Fibroblast of lung (primary cell): ENCODE measurements at places on chromosomes 2 and 18. TPM values are rescaled to one million over a fixed set of nuclear protein-coding genes. Genes with fewer than 3 reads are reported as not detected.

C2orf80 gene
- polyA plus RNA-seq: not detected in 2 replicates

DNA sequence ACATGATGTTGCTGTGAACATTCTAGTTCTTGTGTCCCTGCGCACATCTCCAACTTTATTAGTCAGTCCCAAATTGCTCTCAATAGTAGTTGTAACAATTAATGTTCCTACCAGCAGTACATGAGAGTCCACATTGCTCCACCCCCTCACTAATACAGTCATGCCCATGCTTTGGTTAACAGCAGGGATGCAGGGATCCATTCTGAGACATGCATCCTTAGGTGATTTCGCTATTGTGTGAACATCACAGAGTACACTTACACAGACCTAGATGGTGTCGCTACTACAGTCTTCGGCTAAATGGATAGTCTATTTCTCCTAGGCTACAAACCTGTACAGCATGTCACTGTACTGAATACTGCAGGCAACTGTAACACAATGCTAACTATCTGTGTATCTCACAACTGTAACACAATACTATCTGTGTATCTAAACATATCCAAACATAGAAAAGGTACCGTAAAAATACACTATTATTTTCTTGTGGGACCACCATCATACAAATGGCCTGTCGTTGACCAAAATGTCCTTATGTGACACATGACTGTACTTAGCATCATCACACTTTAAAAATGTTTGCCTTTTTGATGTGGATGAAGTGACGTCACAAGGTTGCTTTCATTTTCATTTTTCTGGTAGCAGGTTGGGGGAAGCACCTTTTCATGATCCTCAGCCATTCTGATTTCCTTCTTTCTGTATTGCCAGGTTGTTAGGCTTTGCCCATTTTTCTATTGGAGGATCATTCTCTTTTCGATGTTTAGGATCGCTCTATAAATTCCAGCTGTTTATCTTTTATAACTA lies 82.9 kb upstream of the RNF152 start:
- DNase-seq: no peak
- H3K27ac ChIP-seq: no peak overlapping the region
- H3K36me3 ChIP-seq: no peaks in the 10 kb centered on the region
- H3K4me3 ChIP-seq: no peak overlapping the region
- no peaks in the 10 kb centered on the region for H3K4me1 ChIP-seq

DNA sequence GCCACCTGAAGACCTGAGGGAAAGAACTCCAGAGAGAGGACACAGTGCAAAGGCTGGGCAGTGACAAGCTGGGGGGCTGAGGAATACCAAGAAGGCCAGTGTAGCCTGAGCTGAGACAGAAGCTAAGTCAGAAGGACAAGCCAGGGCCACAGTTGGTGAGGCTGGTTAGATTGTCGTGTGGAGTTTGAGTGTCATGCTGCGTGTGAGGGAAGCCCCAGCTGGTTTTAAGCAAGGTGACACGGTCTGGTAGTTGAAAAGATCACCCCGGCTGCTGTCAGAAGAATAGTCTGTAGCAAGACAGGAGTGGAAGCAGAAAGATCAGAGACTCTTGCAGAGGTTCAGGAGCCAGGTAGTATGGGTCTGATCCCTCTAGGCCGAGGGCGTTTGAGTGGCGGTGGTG lies 50.6 kb upstream of the RMDN2 start:
- no peak for DNase-seq
- peaks cover 12% of the 10 kb centered on the region for H3K4me1 ChIP-seq
- H3K4me3 ChIP-seq: no peak overlapping the region
- no peak overlapping the region for H3K27ac ChIP-seq
- no peaks in the 10 kb centered on the region for H3K36me3 ChIP-seq
- H3K27me3 ChIP-seq: no peaks in the 10 kb centered on the region

GRCh38 chr2:232444409-232445148 lies 11.4 kb upstream of the ALPI start:
- DNase-seq: peak; percentile 42
- no peaks in the 10 kb centered on the region for H3K4me1 ChIP-seq
- no peaks in the 10 kb centered on the region for H3K36me3 ChIP-seq
- no peak overlapping the region for H3K27ac ChIP-seq
- H3K4me3 ChIP-seq: no peak overlapping the region

- H3K4me1 ChIP-seq: no peaks in the 10 kb centered on the region
- DNase-seq: no peak
- no peak overlapping the region for H3K27ac ChIP-seq
- peaks cover 93% of the 10 kb centered on the region for H3K27me3 ChIP-seq
- no peak overlapping the region for H3K4me3 ChIP-seq
Observed at GRCh38 chr2:176101216-176101830, 1.7 kb downstream of the HOXD12 start.

ANKRD53 gene
- 0.58 and 2.0 TPM in 2 replicates for polyA plus RNA-seq

SPATA3 gene
- not detected in 2 replicates for polyA plus RNA-seq

GRCh38 chr2:173955004-173955403 lies 10.2 kb downstream of the SP3 start:
- H3K36me3 ChIP-seq: no peaks in the 10 kb centered on the region
- no peak for DNase-seq
- no peak overlapping the region for H3K27ac ChIP-seq
- H3K4me1 ChIP-seq: no peaks in the 10 kb centered on the region
- H3K4me3 ChIP-seq: no peak overlapping the region
- no peaks in the 10 kb centered on the region for H3K27me3 ChIP-seq

DNA sequence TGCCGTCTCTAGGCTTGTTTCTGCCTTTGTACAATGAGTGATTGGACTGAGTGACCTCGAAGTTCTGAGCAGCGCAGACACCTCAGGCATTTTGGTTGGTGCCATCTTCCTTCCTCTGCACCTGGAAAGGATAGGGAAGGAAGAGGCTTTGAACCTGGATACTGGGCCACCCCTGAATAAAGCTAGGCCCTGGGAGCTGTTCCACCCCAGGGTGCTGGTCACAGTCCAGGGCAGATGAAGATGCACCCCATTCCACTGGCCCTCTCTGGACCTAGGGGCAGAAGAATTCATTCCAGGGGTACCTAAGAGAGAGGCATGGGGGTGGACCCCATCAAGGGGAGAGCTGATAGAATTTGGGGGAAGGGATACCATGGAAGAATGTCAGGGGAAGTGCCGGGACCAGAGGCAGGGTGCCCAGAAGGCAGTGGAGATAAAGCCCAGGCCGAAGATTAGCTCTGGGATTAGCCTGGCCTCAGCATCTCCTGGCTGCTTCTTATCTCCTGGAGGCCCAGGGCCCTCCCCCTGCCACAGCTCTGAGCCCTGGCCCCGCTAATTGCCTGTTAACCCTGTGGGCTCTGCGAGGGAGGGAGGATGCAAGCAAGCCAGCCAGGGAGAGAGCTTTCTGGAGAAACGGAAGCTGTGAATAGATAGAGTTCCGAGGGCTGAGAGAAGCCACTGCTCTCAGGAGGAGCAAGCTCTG lies 11.4 kb downstream of the ASIC4 start:
- H3K27ac ChIP-seq: no peak overlapping the region
- peaks cover 14% of the 10 kb centered on the region for H3K4me1 ChIP-seq
- H3K27me3 ChIP-seq: peaks cover 37% of the 10 kb centered on the region
- H3K4me3 ChIP-seq: no peak overlapping the region

FKBP1B gene
- polyA plus RNA-seq: 11.9 and 18.0 TPM in 2 replicates

- no peaks in the 10 kb centered on the region for H3K27me3 ChIP-seq
- no peak for DNase-seq
- no peaks in the 10 kb centered on the region for H3K36me3 ChIP-seq
- H3K4me1 ChIP-seq: no peaks in the 10 kb centered on the region
- H3K4me3 ChIP-seq: no peak overlapping the region
Observed at GRCh38 chr18:64202210-64202836, 53.4 kb upstream of the LINC00305 start.

FIGN gene
- 1.3 and 1.6 TPM in 2 replicates for polyA plus RNA-seq

- no peak overlapping the region for H3K4me3 ChIP-seq
- H3K36me3 ChIP-seq: no peaks in the 10 kb centered on the region
- no peak for DNase-seq
- H3K4me1 ChIP-seq: no peaks in the 10 kb centered on the region
- H3K27me3 ChIP-seq: no peaks in the 10 kb centered on the region
Observed at GRCh38 chr18:69291755-69292154, 108.9 kb upstream of the DOK6 start.

- H3K4me3 ChIP-seq: no peak overlapping the region
- H3K27ac ChIP-seq: no peak overlapping the region
- H3K4me1 ChIP-seq: no peaks in the 10 kb centered on the region
- peaks cover 6% of the 10 kb centered on the region for H3K36me3 ChIP-seq
Observed at GRCh38 chr18:2717407-2717806, 61.9 kb downstream of the SMCHD1 start.

DNA sequence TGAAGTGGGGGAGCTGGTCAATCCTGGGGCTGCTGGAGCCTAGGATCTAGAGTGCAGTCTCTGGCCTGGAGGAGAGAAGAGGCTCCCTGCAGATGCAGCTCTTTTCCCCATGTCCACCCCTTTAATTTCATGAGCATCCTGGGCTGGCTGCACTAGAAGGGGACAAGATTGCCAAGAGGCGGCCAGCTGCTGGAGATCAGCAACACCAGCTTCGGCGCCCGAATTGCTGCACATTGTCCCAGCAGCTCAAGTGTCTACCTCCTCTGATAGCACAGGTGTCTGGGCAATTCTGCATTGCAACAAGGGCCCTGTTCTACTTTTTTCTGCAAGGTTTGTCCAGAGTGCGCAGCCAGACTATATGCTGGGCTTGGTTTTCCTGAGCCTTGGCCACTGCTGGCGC lies 125.7 kb downstream of the AGAP1 start:
- H3K27ac ChIP-seq: no peak overlapping the region
- DNase-seq: no peak
- peaks cover 11% of the 10 kb centered on the region for H3K4me1 ChIP-seq
- H3K36me3 ChIP-seq: no peaks in the 10 kb centered on the region
- H3K27me3 ChIP-seq: no peaks in the 10 kb centered on the region

- peak overlapping the region; percentile 67 for H3K27ac ChIP-seq
- H3K4me3 ChIP-seq: no peak overlapping the region
- peak; percentile 80 for DNase-seq
- H3K27me3 ChIP-seq: no peaks in the 10 kb centered on the region
- no peaks in the 10 kb centered on the region for H3K36me3 ChIP-seq
Observed at GRCh38 chr2:69309351-69310110, 77.5 kb downstream of the GFPT1 start.

- H3K36me3 ChIP-seq: no peaks in the 10 kb centered on the region
- H3K4me3 ChIP-seq: no peak overlapping the region
- H3K27ac ChIP-seq: no peak overlapping the region
- no peaks in the 10 kb centered on the region for H3K27me3 ChIP-seq
- DNase-seq: no peak
- no peaks in the 10 kb centered on the region for H3K4me1 ChIP-seq
Observed at GRCh38 chr18:63152791-63153190, 166.8 kb downstream of the BCL2 start.

CHAC2 gene
- polyA plus RNA-seq: 3.3 and 6.8 TPM in 2 replicates

- H3K4me3 ChIP-seq: peak overlapping the region; percentile 79
- H3K27me3 ChIP-seq: no peaks in the 10 kb centered on the region
- peaks cover 7% of the 10 kb centered on the region for H3K4me1 ChIP-seq
- no peaks in the 10 kb centered on the region for H3K36me3 ChIP-seq
Observed at GRCh38 chr18:9474108-9474982, 968 bp upstream of the RALBP1 start.

- no peaks in the 10 kb centered on the region for H3K36me3 ChIP-seq
- no peak overlapping the region for H3K27ac ChIP-seq
- no peak overlapping the region for H3K4me3 ChIP-seq
- H3K27me3 ChIP-seq: no peaks in the 10 kb centered on the region
- DNase-seq: no peak
Observed at GRCh38 chr2:209790066-209790728, 18.6 kb downstream of the UNC80 start.
